ENCODE measurements at places on chromosomes 6 and 20.
A peak's percentile ranks its signal among the peaks of the same experiment; 100 is the strongest.

DNA sequence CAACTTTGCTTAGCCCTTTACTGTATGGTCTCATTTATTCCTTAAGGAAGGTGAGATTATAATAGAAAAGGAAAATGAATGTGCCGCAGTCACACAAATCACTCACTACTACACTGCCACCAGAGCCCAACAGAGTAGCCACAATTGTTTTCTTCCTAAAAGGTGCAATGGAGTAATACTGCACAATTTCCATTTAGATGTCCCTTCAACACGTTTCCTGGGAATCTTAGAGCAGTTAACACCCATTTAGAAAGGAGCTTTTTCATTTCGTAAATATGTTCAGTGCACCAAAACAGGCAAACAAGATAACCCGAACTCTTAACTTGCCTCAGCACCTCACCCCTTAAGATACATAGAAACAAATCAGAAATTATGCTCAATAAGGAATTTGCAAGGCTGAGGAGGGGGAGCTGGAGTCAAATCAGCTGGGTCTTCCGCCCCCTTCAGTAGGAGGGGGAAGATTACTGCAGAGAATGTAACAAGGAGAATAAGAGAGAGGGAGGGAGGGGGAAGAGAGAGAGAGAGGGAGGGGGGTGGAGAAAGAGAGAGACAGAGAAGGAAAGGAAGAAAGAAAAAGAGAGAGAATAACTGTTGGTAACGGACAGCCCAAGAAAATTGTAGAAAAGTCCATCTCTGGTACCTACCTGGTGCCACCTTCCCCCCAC lies 155.5 kb downstream of the BCAS1 start:
- peak; percentile 39 for DNase-seq

GRCh38 chr6:16277101-16277981 lies 39.0 kb downstream of the GMPR start:
- peak; percentile 99 for DNase-seq

DNA sequence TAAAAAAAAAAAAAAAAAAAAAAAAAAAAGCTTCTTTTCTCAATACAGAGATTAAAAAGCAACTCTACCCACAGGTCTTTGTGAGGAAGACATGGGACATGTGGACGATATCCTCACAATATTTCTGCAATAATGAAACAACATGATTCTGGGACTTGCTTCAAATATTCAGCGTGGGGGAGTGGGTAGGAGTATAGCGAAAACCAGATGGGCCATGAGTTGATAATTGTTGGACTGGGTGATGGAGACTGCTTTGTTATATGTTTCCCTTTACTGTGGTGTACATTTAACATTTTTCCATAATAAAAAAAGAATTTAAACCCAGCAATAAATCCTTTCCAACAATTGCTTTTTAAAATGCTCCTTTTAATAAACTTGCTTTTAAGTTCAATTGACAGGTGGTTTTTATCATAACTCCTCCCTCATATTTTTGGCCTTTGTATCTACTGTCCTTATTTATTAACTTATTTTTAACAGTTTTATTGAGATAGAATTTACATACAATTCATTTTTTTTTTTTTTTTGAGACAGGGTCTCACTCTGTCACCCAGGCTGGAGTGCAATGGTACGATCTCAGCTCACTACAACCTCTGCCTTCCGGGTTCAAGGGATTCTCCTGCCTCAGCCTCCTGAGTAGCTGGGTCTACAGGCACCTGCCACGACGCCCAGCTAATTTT lies 40.4 kb upstream of the ARFGEF2 start:
- no peak for DNase-seq

- DNase-seq: peak; percentile 76
Observed at GRCh38 chr20:63754008-63754407, 14.4 kb downstream of the SLC2A4RG start.

GRCh38 chr6:99736302-99736701 lies 129.7 kb downstream of the PRDM13 start:
- DNase-seq: no peak

DNA sequence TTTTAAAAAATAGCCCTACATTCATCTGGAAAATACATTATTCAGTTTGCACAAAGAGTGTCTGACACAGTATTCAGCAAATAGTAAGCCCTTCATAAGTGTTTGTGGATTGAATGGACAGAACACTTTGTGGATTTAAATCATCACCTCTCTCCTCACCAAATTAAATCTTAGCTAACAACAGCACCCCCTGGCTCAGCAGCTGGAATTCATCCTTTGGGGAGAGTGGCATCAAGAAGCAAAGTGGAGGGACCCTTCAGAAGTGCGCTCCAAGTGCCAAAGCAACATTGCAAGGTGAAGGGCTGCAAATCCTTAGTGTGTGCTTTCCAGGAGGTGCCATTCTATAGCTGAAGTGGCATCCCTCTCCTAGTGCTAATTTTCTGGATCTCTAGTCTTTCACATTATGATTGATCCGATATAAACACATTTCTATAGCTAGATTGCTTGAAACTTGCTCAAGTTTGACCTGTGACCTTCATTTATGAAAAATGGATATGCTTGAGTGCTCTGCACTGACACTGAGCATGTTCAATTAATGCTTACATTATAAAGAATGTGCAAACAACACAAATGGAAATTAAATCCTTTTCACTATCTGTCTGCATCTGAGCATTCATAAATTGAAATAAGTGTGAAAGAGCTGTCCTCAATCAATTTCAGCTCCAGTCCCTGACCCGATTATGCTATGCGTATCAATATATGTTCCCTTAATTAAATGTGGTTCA lies 891.7 kb downstream of the C6orf118 start:
- no peak for DNase-seq

- no peak for DNase-seq
Observed at GRCh38 chr20:51416532-51417249, 125.8 kb downstream of the NFATC2 start.

DNA sequence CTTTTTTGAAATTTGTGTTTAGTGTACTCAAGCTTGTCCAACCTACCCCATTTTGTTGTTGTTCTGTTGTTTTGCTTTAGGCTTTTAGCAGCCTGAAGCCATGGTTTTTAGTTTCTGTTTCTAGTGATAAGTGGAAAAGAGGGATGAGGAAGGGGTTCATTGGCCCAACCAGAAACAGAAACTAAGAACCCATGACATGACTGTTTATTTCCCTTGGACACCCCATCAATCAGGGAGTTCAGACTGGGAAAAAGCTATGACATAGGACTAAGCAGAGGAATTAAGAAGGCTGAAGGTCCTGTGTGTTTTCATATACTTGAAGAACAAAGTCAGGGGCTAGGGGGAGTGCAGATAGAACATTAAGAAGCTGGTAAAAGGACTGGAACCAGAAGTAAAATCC lies 194.5 kb upstream of the THEMIS start:
- no peak for DNase-seq

GRCh38 chr6:5085648-5086293 lies 630 bp downstream of the PPP1R3G start:
- peak; percentile 79 for DNase-seq

DNA sequence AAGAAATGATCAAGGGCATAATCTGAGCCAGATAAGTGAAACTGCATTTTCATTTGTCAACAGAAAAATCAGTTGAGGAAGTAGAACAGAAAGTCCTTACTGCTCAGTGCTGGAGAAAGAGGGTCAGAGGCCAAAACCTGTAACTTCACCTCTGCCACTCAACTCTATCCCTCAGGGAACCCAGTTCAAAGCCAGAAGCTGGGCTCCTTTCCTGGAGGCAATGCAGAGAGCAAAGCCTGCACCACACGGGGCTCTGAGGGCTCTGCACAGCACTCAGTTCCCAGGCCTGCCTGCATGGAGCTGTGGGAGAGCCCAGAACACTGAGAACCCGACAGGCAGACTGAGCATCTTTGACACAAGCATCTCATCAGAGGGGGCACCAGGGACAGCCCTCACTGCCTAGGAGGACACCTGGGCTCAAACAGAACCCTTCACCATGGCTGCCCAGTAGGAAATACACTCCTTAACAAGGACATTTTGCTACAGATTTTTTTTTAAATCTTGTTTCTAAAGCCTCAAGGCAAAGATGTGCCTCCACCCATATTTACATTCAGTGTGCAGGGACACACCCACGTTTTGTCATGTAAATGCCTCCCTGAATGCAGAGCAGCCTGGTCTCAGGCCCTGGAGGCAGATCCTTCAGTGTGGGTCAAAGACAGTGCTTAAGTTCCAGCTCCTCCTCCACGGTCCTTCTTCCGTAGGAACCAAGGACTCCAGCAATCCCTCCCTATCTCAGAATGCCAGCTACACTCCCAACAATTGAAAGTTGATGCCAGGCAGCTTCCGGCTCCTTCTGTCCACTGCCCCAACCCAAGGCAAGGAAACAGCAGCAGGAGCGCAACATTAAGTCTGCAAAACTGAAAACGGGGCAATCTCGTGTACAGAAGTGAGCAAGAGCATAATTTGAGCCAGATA lies 6.6 kb downstream of the RNASET2 start:
- DNase-seq: peak; percentile 65

GRCh38 chr6:97019315-97019714 lies 94.8 kb downstream of the KLHL32 start:
- DNase-seq: no peak

- peak; percentile 65 for DNase-seq
Observed at GRCh38 chr20:6637160-6637579, 130.3 kb upstream of the BMP2 start.

DNA sequence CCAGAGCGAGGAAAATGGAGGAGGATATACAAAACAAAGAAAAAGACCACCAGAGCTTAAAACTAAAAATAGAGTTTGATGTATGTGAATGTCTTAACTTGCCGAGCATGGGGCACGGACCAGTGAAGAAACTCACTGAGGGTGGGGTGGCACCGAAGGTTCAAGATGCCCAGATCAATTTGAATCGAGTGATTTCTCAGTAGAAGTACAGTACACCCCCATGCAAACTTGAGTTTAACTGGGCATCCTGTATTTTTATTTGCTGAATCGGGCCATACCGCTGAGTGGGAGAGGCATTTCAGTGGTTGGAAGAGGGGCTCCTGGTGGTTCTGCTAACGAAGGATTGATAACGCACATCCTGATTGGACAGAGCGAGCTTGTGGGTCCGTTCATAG lies 81.7 kb downstream of the ANKRD60 start:
- DNase-seq: peak; percentile 10

GRCh38 chr6:125259354-125259736 lies 42.4 kb downstream of the HDDC2 start:
- DNase-seq: no peak
